Large intestine (tissue), 12 donors: ENCODE measurements at places on chromosomes 1 and 21.
A peak's percentile ranks its signal among the peaks of the same experiment; 100 is the strongest.

GRCh38 chr1:89758156-89758555 is 62.7 kb upstream of the LRRC8D start:
- DNase-seq: no peak

DNA sequence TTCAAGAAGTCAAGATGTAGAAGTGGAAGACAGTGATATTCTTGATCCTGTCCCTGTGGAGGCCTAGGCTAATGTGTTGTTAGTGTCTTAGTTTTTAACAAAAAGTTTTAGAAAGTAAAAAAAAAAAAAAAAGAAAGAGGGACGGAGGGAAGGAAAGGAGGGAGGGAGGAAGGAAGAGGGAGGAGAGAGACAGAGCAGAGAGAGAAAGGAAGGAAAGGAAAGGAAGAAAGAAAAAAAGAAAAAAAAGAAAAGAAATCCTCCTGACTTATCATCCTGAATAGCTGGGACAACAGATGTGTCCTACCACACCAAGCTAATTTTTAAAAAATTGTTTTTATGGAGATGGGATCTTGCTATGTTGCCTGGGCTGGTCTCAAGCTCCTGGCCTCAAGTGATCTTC is 24.6 kb downstream of the PHACTR4 start:
- no peak for DNase-seq

- peak; percentile 79 for DNase-seq
Observed at GRCh38 chr1:13826591-13826990, 126.6 kb downstream of the PRDM2 start.

DNA sequence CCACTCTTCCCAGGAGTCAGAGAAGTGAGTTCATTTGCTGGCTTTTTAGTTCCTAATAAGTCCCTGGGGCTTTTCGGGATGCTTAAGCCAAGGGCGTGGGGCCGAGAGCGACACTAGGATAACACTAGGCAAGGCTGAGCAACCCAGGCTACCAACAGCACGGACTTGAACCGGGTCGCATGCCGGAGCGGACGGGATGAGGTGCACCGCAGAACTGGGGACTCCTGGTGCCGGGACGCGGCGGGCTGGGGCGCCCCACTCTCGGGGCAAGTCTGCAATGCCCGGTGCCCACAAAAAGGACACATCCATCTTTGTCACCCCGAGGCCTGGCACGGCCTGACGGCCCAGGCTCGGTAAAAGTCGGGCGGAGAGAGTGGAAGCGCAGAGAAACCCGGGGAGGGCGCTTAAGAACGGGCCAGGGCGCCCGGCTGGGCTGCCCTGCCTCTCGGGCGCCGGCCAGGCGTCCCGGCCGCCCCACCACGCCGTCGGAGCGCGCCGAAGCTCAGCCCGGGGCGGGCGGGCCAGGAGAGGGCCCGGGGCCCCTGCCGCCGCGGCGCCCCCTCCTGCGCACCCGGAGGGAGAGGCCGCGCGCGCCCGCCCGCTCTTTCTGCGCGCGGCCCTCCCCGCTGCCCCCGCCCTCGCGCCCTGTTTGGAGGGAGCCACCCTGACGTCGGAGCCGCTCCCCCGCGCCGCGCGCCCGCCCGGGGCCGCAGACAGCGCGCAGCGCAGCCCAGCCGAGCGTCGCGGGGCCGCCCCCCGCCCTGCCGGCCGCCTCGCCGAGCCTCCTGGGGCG is at the start of gene NBL1:
Gene NBL1, plus strand, starts transcription at position 710 of the 793 bp plus-strand sequence. CDS start 10,720 bp downstream, outside the sequence.
- DNase-seq: peak; percentile 78

DNA sequence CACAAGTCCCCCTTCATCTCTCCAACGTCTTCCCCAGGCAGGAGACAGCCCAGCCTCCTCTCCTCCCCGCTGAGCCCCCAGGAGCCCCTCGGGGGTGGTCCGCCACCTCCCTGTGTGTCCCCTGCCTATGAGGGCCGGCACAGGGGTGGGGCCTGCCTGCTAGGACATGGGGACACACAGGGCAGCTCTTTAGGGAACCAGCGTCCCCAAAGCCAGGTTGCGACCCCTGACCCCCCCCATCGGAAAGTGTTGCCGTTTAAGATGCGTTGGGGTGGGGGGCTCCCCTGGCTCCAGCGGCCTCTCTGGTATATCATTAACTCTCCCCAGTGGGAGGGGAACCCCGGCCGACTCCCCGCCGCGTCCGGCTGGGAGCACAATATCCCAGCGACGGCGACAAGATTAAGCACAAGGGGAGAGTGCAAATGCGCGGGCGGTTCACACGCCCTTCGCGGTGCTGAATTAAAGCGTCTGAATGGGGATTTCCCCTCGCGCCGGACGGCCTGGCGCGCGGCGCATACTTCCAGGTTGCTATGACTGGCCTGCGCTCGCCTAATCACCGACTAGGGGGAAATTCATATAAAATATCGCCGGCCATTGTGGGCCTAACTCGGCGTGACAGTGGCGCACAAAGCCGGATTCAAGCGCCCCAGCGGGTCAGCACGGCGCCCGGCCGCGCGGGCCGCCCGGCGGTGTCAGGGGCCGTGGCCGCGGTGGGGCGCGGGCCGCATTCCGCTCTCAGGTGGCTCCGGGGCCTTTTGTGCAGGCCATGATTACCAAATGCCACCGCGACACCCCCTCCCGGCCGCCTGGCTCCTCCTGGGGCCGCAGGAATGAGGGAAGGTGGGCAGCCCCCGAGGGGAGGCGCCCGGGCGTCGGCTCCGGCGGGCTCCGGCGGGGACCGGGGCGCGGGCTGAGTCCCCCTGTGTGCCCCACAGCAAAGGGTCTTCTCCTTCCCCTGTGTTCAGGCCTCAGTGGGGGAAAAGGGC is 30.9 kb downstream of the WNT3A start:
- peak; percentile 26 for DNase-seq

DNA sequence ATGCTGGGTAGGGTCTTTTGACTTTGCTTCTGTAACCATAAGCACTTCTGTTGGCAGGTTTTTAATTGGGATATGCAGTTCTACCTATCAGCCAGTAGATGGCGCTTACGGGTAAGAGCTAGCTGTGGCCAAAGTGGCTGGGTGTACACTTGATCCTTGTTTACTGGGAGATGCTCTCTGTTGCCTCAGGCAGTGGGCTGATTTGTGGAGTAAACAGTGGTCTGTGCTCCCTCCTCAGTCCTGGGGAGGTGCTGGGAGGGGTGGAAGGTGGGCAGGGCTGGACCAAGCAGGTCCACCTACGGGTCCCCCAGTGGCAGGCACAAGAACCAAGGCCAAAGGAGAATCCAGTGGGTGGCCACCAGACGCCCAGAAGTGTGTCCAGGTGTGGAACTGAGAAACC is 43.4 kb downstream of the RALGPS2 start:
- DNase-seq: no peak
